ENCODE measurements at places on chromosomes 12 and 14.
A peak's percentile ranks its signal among the peaks of the same experiment; 100 is the strongest.

DNA sequence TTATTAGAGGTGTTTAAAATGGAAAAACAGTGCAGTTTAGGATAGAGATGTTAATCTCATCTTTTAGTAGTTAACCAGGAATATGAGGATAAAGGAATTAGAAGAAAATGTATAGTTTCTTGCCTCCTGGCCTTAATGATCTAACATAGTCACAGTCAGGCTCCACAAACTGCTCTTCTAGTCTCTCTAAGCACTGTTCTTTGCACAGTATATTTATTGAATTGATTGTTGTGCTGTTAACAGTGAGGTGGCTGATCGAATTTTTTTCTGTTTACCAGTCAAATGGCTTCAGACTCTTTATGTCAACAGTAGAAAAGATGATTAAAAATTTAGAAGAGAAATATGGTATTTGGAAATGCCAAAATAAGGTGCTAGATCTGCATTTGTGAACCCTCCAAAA is 37.8 kb downstream of the ATF7IP start:
- DNase-seq = no peak

GRCh38 chr14:38213001-38213400 is 5.3 kb downstream of the SSTR1 start:
- DNase-seq = no peak

- no peak for DNase-seq
These were observed 7.0 kb downstream of the KLHL28 start for GRCh38 chr14:44954750-44955149.

DNA sequence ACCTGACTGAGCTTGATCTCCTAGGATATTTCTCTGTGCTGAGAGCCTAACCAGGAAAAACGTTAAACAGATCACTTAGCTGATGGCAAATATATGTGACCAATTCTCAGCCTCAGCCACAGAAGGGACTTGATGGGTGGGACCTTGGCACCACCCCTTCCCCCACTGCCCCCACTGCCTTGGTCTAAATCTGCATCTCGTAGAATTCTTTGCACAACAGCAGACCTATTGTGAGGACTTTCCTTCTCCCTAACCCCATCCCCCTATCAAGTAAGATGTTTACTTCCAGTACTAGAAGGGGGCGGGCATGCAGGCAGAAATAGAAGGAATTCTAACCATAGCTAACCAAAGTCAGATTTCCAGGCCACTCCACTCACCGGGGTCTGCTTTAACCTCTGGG is 313.2 kb downstream of the PCNX1 start:
- no peak for DNase-seq

DNA sequence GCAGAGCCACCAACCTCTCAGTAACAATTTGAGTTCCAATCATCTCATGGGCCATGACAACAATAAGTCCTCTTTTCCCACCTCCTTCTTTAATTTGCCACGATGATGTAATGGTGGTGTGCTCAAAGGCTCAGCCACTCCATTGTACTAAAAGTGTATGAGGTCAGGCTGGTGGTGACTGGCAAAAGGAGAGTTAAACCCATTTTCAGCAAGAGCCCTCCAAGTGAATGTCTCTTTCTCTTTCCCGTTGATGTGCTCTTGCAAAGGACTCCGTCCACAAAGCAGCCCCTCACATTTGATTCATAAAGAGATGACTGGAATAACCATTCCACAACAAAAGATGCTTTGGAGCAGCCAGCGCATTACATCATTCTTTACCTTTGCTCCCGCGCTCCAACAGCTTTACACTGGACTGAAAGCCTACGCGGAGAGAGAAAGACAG is 41.6 kb downstream of the DUSP16 start:
- DNase-seq = peak; percentile 87

- DNase-seq = no peak
These were observed 5.4 kb downstream of the CHURC1 start for GRCh38 chr14:64919618-64920017.

DNA sequence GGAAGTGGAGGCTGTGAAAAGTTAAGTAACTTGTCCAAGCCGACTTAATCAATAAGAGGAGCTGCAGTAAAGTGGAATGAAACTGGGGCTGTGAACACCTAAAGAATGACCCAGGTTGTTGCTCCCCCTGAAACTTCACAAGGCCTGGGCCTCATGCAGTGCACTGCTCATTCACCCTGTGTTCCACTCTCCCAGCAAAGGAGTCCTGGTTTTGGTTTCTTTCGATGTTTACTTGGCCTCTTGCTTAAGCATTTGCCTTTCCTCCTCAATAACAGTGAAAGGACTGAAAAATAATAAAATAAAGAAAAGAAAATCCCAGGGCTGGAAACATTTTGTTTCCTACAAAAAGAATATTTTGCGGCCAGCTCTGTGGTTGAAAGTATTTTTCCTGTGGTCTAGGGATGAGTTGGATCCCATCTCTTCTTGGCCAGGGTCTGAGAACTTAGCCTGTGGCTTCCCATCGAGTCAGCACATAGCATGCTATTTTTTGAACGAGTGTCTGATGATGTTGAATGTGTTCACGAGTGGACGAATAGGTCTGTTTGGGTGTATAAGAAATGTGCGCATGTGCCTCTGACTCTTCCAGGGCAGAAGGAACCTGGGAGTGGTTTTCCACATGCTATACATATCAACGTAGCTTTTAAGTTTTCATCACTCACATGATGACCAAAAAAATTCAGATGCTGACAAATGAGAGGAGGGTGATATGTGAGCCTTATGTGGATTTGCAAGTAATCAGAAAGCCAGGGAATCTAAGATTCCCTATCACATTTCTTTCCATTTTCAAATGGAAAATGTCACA is 349.8 kb downstream of the ZFP36L1 start:
- no peak for DNase-seq

DNA sequence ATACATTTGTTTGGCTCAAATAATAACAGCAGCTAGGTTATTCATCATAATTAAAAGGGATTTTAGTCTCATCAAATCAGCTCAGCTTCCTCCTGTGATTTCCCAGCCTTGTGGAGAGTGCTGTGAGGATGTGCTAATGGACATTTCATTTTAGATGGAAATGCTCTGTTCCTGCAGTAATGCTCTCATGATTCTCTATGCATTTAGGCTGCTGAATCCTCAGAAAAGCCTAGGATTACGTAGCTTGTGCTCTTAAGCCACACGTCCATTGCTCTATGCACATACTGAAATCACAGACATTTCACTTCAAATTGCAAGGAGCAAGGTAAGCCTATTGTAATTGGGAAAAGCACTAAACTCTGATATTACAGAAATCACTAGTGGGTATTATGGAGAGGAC is 226.6 kb upstream of the TMEM260 start:
- no peak for DNase-seq
